ENCODE measurements at places on chromosomes 16 and 17.
A peak's percentile ranks its signal among the peaks of the same experiment; 100 is the strongest.

DNA sequence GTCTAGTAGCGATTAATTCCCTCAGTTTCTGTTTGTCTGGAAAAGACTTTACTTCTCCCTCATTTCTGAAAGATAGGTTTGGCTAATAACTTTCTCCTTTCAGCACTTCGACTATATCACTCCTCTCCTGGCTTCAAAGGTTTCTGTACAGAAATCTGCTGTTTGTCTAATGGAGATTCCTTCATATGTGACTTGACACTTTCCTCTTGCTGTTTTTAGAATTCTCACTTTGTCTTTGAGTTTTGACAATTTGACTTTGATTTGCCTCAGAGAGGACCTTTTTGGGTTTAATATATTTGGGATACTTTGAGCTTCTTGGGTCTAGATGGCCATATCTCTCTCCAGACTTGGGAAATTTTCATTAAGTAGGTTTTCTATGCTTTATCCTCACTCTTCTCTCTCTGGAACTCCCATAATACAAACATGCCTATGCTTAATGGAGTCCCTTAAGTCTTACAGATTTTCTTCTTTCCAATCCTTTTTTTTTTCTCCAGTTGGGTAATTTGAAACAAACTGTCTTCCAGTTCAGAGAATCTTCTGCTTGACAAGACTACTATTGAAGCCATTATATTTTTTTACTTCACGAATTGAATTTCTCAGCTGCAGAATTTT lies 7.8 kb upstream of the PRSS21 start:
- no peak for DNase-seq

GRCh38 chr16:22141767-22142166 lies 20.5 kb upstream of the SDR42E2 start:
- no peak for DNase-seq

DNA sequence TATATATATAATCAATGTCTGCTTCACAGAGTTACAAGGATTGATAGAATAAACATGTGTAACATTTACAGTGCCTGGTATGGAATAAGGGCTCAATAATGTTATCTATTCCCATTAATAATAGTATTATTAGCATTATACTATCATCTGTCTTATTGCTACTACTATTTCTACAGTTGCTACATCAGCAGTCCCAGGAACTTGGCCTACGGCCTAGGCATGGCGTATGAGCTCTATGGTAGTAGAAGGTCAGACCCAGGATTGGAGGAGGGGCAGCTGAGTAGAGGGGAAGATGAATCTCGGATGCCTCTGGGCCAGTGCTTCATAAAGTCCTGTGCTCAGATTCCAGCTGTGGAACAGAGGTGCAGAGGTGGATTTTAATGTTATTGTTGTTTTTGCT lies 146.3 kb upstream of the TBX2 start:
- peak; percentile 56 for DNase-seq

- DNase-seq, result peak; percentile 48
These were observed 7.7 kb upstream of the TMEM92 start for GRCh38 chr17:50266384-50267073.

GRCh38 chr17:2363851-2364762 lies 26.8 kb downstream of the SGSM2 start:
- peak; percentile 78 for DNase-seq

DNA sequence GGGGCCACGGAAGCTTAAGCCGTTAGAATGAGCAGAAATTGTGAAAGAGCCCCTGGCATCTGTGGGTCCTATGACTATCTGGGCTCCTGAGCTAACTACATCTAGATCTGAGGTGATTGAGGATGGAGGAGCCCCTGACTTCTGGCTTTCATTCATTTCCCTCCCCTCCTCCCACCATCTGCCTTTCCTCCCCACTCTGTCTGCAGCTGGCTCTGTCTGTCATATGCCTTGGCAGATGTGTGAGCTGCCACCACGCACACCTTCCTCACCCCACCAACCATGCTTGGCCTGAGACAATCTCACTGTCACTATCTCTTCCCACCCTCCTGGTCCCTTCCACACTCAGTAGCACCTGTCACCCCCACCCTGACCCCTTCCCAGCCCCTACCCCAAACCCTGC lies 5.1 kb downstream of the CD300E start:
- no peak for DNase-seq

All from left ventricle myocardium superior (tissue), 1 donor.